ENCODE measurements at places on chromosomes 6 and 20. TPM values are rescaled to one million over a fixed set of nuclear protein-coding genes. Genes with fewer than 3 reads are reported as not detected.

DNA sequence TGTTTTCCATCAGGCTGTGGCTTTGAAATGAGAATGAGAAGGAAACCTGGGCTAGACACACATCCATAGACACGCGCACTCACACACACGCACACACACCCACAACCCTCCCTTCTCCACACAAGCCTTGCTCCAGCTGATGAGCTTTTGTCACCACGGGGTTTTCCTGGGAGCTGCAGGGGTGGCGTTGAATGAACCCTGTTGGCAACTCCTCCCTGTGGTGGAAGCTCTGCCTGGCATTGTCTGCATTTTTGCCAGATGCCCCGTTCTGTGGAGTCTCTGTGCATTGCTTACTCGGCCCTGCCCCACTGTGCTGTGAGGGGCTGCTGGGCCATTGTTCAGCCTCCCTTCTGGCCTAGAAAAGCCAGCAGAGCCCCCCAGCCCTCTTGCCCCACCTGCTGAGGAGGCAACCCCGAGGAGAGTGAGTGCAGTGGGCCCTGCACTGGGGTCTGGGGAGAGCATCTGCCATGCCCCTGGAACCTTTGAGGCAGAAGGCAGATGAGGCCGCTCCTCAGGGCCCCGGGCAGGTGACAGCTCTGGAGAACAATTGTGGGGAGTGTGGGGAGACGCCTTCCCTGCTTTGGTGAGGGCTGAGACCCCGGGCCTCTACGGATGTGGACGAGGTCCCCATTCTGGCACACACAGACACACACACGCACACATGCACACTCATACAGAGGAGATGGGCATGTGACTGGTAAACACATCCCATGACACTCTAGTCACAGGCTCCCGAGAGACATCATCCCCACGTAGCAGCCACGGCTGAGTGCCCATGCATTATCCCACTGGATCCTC is 9.9 kb downstream of the ADIG start:
- no peak for DNase-seq

- DNase-seq, result no peak
These were observed 245.0 kb downstream of the RFPL4B start for GRCh38 chr6:112592159-112592558.

DNA sequence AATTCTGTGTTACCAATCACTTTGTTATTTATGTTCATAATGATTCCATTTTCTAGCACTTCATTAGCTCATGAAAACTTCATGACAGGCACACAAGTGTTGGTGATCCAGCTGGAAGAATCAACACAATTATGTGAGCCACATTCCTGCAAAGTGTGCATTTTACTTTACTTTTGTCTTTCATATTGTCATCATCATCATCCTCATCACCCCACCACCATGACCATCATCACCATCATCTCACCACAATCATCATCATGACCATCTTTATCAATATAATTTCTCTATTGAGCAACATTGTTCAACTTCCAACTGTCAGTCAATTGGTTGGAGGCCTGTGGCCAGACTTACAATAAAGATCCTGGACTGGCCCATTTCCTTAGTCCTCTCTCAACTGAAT is 159.4 kb upstream of the PRSS16 start:
- DNase-seq, result no peak

DNA sequence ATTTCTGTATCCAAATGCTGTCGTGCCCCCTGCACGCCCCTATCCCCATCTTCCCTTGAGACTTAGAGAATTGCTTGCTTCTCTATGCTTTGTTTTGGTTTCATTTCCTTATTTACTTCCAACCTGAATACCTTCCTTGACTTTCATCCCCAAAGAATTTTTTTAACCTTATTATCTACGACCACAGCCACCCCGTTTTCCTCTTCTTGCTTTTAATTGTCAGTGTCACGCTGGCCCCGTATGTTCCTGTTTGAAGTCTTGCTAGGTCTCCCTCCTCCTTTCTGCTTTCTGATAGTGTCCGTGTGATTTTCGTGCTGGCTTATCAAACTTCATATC is 40.1 kb downstream of the RNF217 start:
- DNase-seq, result no peak

DNA sequence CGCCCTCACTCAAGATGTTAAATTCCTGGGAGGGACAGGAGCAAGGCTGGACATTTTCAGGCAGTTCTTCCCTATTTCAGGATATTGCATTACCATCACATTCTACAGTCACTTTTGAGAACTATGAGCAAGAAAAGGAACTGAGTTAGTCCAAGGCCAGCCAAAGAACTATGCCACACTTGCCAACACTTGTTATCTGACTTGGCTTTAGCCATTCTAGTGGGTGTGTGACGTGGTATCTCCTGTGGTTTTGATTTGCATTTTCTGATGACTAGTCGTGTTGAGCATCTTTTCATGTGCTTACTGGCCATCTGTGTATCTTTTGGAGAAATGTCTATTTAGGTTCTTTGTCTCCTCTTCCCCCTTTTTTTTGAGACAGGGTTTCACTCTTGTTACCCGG is 12.0 kb downstream of the XRN2 start:
- no peak for DNase-seq

GRCh38 chr6:14016935-14017625 is 92.3 kb downstream of the RNF182 start:
- no peak for DNase-seq

GRCh38 chr6:4560221-4561077 is 215.8 kb upstream of the CDYL start:
- no peak for DNase-seq

Gene TRDN
- total RNA-seq, result not detected

Gene INSM1
- 31.5 TPM for total RNA-seq

- DNase-seq, result no peak
These were observed 250.9 kb upstream of the JAG1 start for GRCh38 chr20:10924644-10925201.

GRCh38 chr6:143615785-143616184 is 62.0 kb upstream of the PHACTR2 start:
- DNase-seq, result no peak

- no peak for DNase-seq
These were observed 466.9 kb downstream of the KIF16B start for GRCh38 chr20:16106191-16106849.

Gene BANF2
- not detected for total RNA-seq

- no peak for DNase-seq
These were observed 30.4 kb upstream of the MCM9 start for GRCh38 chr6:118965371-118965770.

DNA sequence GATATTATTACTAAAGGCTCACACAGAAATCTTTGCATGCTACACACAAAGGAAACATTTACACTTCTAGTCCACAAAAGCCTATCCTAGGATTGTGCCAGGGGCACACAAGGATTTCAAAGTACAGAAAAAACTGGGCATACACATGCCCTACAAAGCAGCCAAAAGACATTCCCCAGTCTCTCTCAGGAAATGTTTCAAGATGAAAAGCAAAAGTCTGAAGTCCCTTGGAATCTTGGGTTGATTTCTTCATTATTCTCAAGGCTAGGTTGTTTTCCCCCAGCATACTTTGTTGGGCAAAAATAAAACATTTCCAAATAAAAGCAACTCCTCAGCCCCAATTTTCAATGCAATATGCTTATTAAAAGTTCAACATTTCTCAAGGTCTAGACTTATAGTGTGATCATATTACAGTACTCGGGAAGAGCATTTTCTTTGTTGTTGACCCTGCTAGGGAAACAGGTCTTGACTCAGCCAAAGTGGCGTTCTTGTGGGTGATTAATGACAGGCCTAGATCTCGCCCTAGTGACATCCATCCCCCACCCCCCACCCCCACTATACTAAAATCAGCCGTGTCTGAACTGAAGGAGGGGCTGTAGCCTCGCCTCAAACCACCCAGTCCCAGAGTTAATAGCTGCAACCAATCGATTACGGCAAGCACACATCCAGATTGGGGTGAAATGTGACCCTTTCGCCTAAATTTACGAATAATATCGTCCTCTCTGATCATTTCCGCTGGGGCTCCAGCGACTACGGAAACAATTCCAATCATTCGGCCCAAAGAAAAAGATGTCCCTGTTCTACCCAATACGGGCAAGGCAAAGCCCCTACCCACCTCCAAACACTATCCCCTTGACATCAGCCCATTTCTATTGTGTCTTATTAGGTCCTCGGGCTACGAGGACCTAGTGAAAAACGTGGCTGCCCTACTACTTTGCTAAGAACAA is 1.4 kb downstream of the AKIRIN2 start:
- DNase-seq, result peak; percentile 18

GRCh38 chr6:21953831-21954801 is 342.7 kb downstream of the PRL start:
- no peak for DNase-seq

DNA sequence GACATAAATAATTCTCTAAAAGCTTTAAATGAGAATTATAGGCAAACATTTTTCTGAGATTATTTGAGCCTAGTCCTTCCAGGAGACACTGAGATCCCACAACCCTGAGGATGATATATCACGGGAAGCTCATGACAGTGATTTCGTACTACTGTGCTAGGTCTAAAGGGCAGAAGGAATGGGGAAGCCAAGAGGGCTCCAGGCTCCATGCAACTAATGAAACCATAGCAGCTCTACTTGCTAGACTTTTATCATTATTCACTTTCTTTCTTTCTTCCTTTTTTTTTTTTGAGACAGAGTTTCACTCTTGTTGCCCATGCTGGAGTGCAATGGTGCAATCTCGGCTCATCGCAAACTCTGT is 57.3 kb upstream of the SGK1 start:
- DNase-seq, result no peak

GRCh38 chr20:48461091-48461734 is 366.6 kb downstream of the PREX1 start:
- no peak for DNase-seq

DNA sequence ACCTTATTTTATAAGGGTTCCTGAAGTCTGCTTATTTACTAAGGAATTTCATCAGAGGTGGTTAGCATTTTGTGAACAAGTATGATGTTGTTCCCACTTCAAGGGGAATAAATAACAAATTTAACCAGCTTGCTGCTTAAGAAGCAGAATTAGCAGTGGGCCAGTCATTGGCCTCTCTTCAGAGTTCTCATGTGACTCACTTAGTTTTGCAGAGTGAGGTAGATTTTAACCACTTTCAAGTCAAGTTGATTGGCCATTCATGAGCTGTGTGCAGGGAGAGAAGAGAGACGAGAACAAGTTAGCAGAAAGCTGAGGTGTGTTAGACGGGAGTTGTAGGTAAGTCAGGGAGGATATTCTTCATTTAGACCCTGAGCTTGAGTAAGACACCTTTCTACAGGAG is 18.1 kb downstream of the TOP1 start:
- DNase-seq, result no peak

DNA sequence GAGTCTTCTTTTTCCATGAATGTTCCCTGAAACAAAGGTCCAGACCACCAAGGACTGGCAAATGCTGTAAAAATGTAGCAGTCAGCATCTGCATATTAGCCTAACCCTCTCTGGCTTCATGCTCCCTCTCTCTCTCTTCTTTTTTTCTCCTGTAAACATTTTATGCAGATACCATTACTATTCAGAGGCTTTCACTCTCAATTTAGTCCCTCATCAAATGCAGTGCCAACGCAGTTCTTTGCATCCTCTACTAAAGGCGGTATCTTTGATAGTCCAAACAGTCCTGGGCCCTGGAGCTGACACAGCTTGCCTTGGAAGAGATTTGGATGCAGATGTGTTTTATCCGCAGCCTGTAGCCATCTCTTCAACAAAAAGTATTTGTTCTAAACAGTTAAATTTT is 167.1 kb upstream of the MMS22L start:
- no peak for DNase-seq

DNA sequence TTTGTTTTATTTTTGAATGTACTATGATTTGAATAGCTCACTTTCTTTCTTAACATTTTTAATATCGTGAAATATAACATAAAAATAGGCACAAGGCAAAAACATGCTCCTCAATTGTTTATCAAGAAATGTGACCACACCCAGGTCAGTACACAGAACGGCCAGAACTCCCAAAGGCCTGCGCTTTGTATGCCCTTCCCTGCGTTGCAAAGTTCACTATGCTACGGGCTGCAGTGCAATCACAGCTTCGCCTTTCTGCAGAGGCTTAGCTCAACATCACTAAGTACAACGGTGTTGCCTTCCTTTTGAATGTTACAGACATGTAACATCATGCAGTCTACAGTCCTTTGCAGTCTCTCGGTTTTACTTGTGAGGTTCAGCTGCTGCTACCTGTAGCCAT is 333.4 kb downstream of the THBS2 start:
- DNase-seq, result no peak

Gene OR2H1
- total RNA-seq, result not detected

DNA sequence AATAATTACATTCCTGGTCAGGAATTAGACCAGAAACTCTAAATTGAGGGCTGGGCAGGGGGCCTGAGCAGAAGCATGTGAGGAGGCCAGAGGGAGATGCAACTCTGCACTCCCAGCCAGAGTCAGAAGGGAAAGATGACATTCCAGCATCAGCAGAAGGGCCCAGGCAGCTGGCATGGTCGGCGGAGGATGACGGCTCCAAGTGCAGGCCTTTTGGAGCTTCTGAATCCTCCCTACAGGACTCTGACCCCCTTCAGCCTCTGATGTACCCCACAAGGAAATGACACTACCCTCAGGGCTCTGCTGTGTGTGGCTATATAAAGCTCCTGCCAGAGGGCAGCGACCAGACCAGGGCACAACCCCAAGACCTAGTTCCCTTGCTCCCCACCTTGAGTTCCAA is 1.9 kb downstream of the LRFN2 start:
- no peak for DNase-seq

- DNase-seq, result peak; percentile 50
These were observed 7.8 kb downstream of the FOXF2 start for GRCh38 chr6:1396952-1397868.

- DNase-seq, result no peak
These were observed 26.2 kb downstream of the CYP39A1 start for GRCh38 chr6:46626228-46626909.

DNA sequence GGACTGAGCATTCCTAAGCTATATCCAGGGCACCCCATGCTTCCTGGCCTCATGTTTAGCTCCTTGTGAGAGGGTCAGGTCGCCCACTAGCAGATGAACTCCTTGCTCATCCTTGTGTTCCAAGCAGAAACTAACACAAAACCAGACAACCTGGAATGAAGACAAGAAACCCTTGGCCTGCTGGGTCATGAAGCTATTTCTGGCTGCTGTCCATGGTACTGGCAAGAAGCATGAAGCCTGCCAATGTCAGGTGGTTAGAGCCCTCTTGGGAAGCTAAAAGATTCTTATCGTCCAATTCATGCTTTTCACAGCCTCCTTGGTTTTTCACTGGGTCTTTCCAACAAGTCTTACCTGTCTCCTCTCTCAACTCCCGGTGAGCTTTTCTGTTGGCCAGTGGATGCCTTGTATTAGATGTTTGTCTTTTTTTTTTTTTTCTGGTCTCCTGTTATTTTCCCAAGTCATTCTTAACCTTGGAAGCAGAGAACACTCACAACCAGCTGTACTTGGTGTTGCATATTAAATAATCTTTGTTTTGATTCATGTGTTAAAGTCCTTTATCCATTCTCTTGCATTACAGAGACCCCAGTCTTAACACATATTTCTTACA is 180.3 kb downstream of the ANKRD60 start:
- no peak for DNase-seq

DNA sequence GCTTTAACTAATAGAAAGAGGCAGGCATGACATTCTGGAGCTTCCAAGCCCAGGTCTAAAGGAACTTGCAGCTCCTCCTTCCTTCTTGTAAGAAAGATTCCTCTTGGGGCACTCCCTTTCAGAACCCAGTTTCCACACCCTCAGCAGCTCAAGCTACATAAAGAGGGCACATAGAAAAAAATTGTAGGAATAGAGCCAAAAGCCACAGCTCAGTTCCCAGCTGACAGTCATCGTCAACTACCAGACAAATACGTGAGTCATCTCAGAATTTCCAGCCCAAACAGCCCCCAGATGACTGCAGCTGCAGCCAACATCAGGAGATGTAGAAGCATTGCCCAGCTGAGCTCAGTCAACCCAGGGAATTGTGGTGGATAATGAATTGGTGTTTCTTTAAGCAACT is 349.8 kb upstream of the ARID1B start:
- DNase-seq, result no peak

GRCh38 chr20:34618676-34619075 is 58.2 kb downstream of the PIGU start:
- no peak for DNase-seq

Measured in activated T-helper 2 cell treated with anti-CD3 and anti-CD28 coated beads, Interferon-gamma antibody, Interleukin-2, Interleukin-4, amounts not matched to agents 10 μg/mL and 5 μg/mL and 100 μg/mL, durations not matched to agents 14 hours and 24 hours and 36 hours (primary cell).